ENCODE measurements at places on chromosomes 11 and 22.

- DNase-seq: no peak
Measured at GRCh38 chr11:65766535-65766934, 14.2 kb downstream of the AP5B1 start.

DNA sequence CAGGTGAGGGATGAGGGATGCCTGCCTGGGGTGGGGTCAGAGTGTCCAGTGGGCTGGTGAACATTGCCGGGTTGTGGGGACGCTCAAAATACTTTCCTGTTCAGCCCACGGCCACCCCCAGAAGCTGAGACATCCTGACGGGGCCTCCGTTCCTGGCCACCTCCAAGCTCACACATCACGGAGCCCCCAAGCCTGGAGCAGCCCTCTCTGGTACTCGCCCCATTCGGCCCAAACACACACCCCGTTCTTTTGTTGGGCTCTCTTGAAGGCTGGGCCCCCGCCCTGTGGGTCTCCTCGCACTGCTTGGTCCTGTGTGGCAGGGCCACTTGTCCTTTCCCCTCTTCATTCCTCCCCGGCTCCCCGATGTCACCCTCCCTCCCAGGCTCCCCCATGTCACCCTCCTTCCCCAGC is 442.6 kb downstream of the TBC1D22A start:
- no peak for DNase-seq

- DNase-seq: no peak
Measured at GRCh38 chr22:27492566-27493201, 308.9 kb downstream of the MN1 start.

GRCh38 chr11:11640996-11641395 is 19.2 kb upstream of the GALNT18 start:
- no peak for DNase-seq

GRCh38 chr11:123168241-123168640 is 26.8 kb downstream of the CLMP start:
- no peak for DNase-seq

- no peak for DNase-seq
Measured at GRCh38 chr11:47509077-47509536, 43.8 kb downstream of the CELF1 start.

- no peak for DNase-seq
Measured at GRCh38 chr11:82270870-82271269, 462.8 kb downstream of the FAM181B start.

DNA sequence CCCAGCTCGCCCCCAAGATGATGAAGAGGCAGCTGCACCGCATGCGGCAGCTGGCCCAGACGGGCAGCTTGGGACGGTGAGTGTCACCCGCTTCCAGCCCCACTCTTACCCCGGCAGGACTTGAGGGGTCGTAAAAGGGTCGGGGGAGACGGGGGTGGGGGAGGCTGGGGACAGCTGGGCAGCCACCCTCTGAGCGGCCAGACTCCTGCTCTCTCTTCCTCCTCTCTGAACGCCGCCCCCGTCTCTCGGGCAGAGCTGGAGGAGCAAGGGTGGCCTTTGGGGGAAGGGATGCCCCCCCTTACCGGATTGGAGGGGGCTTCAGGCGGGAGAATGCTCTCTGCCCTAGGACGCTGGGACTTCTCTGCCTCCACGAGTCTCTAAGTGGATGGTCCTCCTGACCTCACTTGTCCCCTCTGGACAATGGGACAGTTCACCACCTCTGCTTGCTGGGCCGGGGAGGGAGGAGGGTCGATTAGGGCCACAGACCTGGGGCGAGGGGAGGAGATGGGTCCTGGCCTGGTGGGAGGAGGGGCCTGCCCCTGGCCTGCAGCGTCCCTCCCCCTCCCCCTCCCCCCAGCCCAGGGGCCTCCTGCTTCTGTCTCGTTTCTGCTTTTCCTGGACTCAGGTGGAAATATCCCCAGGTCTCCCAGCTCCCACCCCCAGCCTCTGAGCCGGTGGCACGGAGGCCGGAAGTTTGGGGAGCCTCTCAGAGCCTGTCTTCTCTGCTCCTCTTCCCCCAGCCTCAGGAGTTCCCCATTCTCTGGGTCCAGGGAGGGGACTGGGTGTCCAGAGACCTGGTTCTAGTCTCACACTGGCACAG is 512 bp downstream of the SH3BP1 start:
- DNase-seq: peak; percentile 34

DNA sequence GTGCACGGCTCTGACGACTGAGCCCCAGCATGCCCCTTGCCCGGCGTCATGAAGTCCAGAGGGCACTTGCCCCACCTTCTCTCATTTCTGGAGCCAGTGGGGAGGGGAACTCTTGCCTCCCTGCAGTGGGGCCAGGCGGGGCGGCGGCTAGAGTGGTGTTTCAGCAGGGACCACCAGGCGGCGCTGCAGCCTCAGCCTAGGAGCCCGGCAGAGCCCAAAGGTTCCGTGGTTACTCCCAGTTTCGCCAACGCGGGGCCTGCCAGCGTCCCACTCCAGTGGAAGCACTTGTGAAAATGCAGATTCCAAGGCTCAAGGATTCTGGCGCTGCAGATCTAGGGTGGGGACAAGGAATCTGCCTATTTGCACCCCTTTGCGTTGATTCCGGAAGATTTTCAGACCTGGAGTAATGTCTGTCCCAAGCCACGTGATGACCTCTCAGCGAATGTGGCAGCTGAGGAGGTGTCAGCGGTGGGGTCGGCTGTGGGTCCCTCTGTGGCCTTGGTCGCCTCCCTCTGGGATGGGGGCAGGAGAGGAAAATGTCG is 55.7 kb downstream of the CD82 start:
- DNase-seq: peak; percentile 87

DNA sequence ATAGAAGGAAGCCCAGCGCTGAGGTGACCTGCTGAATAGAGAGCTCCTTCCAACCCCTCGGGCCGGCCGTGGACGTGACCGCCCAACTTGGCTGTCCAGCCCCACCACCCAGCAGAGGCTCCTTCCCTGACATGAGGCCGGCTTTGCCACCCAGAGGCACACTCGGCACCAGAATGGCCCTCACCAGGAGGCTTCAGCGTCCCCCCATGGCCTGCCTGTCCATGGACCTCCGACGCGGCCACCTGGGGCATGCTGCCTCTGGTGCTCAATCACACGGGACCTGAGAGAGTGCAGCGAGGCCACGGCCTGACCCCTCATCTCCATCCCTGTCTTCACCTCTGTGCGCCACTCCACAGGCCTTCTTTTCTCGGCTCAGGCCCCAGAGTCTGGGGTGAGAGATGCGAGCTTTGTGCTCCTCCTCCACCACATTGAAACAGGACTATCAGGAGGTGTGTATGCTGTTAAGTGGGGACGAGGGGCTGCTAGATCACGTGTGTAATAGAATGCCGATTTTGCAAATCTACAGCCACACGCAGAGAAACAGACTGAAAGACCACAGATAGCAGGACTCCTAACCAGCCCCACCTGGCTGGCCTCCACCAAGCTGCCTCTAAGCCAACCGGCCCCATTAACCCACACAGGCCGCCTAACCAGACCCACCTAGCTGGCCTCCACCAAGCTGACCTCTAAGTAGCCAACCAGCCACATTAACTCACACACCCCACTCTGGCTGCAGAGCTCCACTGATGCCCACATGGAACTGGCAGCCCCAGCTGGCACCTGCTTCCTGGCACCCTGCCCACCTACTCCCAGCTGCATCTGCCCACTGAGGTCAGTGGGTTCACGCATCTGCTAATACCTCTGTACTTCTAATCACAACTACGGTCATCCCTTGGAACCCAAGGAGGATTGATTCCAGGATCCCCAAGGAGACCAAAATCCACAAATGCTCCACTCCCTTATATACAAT is 20.7 kb downstream of the LINC01488 start:
- DNase-seq: peak; percentile 51

- DNase-seq: no peak
Measured at GRCh38 chr22:37634417-37634924, 5.0 kb upstream of the SH3BP1 start.

- DNase-seq: no peak
Measured at GRCh38 chr11:126647735-126648134, 292.2 kb downstream of the ST3GAL4 start.

DNA sequence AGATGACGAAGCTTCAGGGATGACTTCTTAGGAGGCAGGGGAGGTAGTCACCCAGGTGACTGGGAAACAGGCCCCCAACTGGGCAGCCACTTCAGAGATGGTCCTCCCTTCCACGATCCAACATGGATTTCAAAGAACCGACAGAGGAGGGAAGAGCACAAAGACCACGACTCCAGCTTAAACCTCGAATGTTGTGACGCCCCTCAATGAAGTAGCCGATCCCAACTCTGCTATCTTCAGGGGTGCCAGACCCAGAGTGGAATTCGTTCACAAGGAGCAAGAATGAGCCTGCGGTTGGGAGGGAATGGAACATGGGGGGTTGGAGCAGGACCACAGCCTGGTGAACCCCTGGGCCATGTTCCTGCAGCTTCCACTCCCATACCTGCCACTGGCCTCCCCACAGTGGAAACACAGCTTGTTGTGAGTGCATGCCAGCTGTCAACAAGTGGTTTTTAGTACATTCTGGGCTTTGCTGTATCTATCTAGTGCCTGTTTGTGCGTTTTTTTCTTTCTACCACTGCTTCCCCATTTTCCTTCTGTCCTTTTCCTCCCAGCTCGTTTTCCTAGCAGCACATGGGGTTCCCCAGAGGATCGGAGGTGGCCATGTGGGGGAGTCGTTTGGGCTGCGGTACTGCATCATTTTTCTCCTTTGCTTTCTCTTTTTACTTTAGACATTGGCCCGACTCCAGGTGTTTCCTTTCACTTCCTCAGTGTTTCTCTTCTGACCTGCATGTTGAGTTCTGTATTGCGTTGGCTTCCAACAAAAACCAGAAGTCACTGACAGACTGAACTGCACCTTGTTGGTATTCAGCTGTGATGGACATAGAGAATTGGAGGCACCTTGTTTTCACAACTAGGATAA is 65.8 kb downstream of the MORC2 start:
- DNase-seq: no peak

- DNase-seq: peak; percentile 79
Measured at GRCh38 chr11:17598700-17599459, 51.8 kb downstream of the OTOG start.

- DNase-seq: peak; percentile 19
Measured at GRCh38 chr11:2576111-2576510, 123.7 kb downstream of the KCNQ1OT1 start.

- peak; percentile 14 for DNase-seq
Measured at GRCh38 chr22:50016988-50017700, 4.6 kb upstream of the IL17REL start.

DNA sequence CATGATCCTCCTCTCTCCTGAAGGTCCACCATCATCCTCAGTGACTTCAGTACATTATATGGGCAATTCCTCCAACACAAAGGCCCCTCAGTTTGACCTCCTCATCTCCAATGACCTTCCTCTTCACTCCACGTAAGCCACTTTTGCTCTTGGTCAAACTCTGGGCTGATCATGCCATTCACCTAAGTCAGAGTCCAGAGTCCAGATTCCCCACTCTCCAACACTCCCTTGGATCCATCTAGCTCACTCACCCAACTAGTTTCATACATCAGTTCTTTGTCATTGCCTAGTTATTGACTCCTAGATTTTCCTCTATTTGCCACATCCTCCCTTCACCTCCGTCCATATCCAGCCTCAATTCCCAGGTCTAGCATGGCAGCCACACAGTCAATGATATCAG is 30.5 kb upstream of the TTC12 start:
- DNase-seq: no peak

DNA sequence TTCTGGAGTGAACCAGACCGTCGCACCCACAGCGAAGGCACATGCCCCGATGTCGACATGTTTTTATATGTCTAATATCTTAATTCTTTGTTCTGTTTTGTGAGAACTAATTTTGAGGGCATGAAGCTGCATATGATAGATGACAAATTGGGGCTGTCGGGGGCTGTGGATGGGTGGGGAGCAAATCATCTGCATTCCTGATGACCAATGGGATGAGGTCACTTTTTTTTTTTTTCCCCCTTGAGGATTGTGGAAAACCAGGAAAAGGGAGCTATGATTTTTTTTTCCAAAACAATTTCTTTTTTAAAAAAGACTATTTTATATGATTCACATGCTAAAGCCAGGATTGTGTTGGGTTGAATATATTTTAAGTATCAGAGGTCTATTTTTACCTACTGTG is 49.2 kb upstream of the OR4B1 start:
- DNase-seq: no peak

GRCh38 chr11:90874986-90875385 is 652.1 kb upstream of the CHORDC1 start:
- no peak for DNase-seq

- no peak for DNase-seq
Measured at GRCh38 chr11:57335023-57335342, 709 bp downstream of the SSRP1 start.

GRCh38 chr11:10410844-10411200 is 44.2 kb upstream of the AMPD3 start:
- no peak for DNase-seq

DNA sequence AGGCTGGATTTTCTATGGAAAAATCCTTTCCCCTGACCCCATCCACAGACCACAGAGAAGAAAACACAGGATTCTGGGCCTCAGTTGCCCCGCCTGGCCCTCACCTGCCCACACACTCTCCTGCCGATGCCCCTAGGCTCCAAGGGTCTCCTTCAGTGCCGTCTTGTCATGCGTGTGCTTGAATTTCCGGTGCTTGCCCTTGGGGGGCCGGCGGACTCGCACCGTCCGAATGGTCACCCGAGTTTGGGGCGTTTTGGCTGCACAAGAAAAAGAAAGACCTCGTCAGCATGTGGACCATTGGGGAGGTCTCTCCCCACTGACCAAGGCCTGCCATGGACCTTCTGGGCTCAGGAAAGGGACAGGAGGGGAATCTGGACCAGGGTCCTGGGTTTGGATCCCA is 19.2 kb downstream of the PDGFB start:
- no peak for DNase-seq

DNA sequence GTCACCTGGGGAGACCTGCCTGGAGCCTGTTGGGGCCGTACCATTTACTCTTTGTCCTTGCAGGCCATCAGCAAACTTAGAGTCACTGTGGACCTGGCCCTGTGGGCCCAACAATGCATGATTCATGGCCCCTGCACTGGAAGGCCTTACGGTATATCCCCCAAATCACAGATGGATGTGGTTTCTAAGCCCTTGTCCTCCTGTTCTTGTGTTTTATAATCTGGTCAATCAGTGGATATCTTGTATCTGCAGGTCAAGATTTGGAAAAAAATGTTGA is 6.2 kb downstream of the TSKU start:
- no peak for DNase-seq

GRCh38 chr11:58574881-58575280 is 775 bp downstream of the LPXN start:
- no peak for DNase-seq

DNA sequence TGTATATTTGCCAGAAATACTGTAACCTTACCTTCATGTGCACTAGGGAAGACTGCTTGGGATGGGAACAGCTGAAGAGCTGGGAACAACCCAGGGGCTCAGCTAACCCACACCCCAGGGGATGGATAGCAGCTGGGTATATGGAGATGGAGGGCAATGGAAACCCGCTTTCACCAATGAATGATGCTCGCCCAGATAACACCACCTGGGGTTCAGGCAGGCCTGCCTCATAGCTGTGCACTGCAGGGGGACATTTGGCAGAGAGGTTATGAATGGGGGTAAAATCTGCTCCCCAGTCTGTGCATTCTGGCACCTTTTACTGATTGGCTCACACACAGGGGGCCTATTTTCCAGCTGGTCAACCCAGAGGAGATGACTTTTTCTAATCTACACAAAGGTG is 170.7 kb downstream of the CHST1 start:
- no peak for DNase-seq

Data from right hindlimb (tissue), 1 donor.